ENCODE measurements at places on chromosomes 2 and 18. TPM values are rescaled to one million over a fixed set of nuclear protein-coding genes. Genes with fewer than 3 reads are reported as not detected.

The SPR gene
- 24.2 TPM for total RNA-seq

The RAD51AP2 gene
- 0.34 TPM for total RNA-seq

The ANKRD30B gene
- not detected for total RNA-seq

The ZSWIM2 gene
- not detected for total RNA-seq

The GKN1 gene
- not detected for total RNA-seq

The CEP68 gene
- total RNA-seq: 7.8 TPM

The SERPINB11 gene
- under 0.01 TPM for total RNA-seq

The CPSF3 gene
- 66.6 TPM for total RNA-seq

The FOXI3 gene
- not detected for total RNA-seq

The NEU4 gene
- 0.07 TPM for total RNA-seq

The ABCG5 gene
- total RNA-seq: not detected

The ATOH8 gene
- not detected for total RNA-seq

The CROCC2 gene
- total RNA-seq: not detected

The KIF1A gene
- total RNA-seq: not detected

The RBM44 gene
- 0.34 TPM for total RNA-seq

The PLEKHM3 gene
- total RNA-seq: 14.5 TPM

The TBC1D8 gene
- 32.7 TPM for total RNA-seq

The UGT1A3 gene
- total RNA-seq: not detected

The TUBA4B gene
- not detected for total RNA-seq

The GALNT13 gene
- 1.0 TPM for total RNA-seq

The FSIP2 gene
- total RNA-seq: 1.00 TPM

The PLCD4 gene
- total RNA-seq: 1.0 TPM

The INHBB gene
- total RNA-seq: 0.34 TPM

The RAB27B gene
- total RNA-seq: 31.8 TPM

The HPCAL1 gene
- total RNA-seq: 15.7 TPM

The IGFBP5 gene
- 2.3 TPM for total RNA-seq

The ZNF804A gene
- total RNA-seq: not detected

The CD8A gene
- not detected for total RNA-seq

The CD28 gene
- not detected for total RNA-seq

The FSHR gene
- not detected for total RNA-seq

The EFR3B gene
- total RNA-seq: 0.07 TPM

The SERPINB4 gene
- total RNA-seq: 63.5 TPM

The LIMS2 gene
- total RNA-seq: 0.21 TPM

The G6PC2 gene
- total RNA-seq: not detected

The GRB14 gene
- total RNA-seq: 2.6 TPM

The CD207 gene
- total RNA-seq: not detected

The STRADB gene
- total RNA-seq: 25.6 TPM

The UGT1A10 gene
- not detected for total RNA-seq

The SCG2 gene
- total RNA-seq: 0.28 TPM

The ICOS gene
- total RNA-seq: not detected

Measured in nasal cavity respiratory epithelium epithelial cell of viscerocranial mucosa (primary cell).